ENCODE measurements at places on chromosomes 12 and 14.

DNA sequence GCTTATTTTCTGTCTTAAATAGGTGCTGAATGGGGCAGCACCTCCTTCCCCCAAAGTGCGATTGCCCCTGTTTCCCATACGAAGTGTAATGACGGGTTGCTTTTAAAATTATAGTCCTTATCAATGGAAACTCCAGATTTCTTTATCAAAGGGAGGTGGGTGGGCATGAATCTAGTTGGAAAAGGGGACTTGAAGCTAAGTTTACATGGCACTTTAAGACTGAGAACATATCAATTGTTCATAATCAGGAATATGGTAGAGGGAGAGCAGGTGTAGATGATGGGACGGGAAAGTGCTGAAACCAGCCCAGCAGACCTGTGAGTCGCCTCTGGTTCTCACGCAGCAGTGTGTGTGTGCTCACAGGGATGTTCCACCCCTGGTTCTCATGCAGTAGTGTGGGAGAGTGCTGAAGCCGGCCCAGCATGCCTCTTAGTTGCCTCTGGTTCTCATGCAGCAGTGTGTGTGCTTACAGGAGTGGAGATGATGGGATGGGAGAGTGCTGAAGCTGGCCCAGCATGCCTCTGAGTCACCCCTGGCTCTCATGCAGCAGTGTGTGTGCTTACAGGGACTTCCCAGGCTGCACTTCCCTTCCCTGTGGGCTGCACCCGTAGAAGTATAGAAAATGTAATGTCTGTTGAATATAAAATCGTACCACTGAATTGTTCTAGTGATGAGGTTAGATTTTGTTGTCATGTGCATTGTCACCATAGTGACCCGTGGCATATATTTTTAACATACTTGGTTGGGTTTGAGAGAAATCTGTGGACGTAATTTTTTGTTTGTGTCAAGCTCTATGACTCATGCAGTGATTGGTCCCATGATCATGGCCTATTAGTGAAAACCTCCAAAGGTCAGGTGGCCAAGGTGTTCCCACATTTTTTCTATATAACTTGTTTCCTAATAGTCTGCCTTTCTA, 51.6 kb downstream of the GPATCH2L start:
- DNase-seq: peak; percentile 85

DNA sequence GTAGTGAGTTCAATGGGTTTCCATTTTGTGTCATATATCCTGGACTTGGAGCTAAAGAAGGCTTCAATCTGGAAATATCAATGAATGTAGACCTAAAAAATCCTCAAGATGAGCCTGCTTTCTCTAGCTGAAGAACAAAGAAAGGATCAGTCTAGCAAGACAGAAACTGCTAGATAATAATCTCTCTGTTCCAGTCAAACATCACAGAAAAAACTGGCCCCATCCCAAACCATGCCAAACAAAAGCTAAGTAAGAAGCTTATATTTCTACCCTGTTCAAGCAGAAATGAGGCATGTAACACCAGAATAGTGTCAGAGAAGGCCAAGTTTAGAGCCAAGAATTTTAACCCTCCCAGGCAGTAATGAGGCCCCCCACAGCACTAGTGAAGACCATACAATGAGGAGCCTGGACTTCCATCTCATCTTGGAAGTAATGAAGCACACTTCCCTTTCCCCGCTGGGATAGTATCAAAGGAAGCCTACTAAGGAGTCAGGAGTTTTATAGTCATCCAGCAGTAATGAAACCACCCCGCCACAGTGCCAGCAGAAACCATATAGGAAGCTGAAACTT, 95.8 kb downstream of the NELL2 start:
- DNase-seq: no peak

DNA sequence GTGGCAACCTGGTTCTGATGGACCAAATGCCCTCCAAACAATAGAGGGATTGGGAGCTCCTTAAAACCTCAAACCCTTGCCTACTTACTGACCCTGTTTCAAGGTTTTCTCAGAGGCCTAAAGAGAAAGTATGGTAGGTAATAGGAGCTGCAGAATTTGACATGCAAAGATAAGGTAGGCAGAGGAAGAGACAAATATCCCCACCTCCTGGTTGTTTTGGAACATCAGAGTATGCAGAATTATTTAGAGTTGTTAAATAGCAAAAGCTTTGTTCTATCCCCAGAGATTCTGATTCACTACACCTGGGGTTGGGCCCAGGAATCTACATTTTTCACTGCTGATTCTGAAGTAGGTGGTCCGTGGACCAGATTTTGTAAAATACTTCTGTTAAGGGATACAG, 421.2 kb downstream of the SOX5 start:
- no peak for DNase-seq

DNA sequence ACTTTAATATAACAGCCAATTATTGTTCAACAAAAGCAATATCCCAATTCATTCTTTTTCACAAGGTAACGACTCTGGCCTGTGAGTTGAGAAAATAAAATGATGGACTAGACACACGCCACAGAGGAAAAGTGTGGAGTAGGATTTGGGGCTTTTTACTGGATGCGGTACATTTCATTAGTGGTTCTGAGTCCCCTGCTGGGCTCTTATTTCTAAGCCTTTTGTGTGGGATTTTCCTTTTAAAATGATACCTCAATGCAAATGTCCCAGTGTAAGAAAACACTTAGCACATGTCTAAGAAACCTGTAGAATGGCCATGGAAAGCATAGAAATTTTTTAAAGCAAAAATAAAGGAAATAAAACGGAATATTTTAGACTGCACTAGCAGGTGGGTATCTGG, 73.4 kb downstream of the C12orf42 start:
- DNase-seq: no peak

- DNase-seq: no peak
These were observed 921 bp upstream of the CEP83 start for GRCh38 chr12:94460616-94460959.

GRCh38 chr12:103769240-103769945, 71.6 kb downstream of the NT5DC3 start:
- DNase-seq: no peak

DNA sequence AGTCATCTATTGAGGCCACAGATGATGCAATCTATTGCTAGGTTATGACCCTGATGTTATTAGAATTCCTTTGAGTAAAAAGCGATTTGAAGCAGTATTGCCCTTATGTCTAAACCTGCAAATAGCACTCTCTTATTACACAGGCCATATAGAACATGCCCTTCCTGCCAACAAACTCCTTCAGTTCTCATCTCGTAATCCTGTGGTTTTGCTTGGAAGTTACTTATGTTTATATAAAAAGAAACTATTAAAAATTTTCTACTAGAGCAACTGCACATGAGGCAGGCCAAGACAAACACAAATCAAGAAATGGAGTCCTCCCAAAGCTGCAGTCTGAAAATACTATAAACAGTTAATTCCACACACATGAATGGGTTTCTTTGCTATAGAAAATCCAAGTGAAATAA, 1200.2 kb downstream of the LRFN5 start:
- peak; percentile 15 for DNase-seq

DNA sequence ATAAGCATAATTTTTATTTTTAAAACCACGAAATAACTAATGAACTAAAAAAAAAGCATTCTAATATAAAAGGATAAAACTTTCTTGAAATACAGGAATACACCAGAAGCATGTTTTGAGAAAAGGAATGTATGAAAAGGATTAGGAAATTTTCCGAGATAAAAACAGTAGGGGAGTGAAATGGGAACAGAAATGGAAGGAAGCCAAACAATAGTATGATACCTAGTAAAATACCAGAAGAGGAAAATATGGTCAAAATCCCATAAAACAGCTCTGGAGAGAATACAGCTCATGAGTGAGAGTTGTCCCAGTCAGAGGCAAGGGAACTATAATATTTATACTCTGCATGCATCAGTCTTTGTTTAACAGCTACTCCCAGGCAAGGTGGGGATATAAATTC, 1016.2 kb downstream of the SLC6A15 start:
- DNase-seq: no peak

GRCh38 chr12:130945786-130946492, 7.8 kb upstream of the ADGRD1 start:
- DNase-seq: no peak

- DNase-seq: no peak
These were observed 26.1 kb downstream of the DTX1 start for GRCh38 chr12:113082486-113083148.

- peak; percentile 41 for DNase-seq
These were observed 48.9 kb upstream of the POC1B start for GRCh38 chr12:89574736-89575208.

GRCh38 chr12:66514581-66514980, 164.3 kb downstream of the GRIP1 start:
- peak; percentile 1 for DNase-seq

DNA sequence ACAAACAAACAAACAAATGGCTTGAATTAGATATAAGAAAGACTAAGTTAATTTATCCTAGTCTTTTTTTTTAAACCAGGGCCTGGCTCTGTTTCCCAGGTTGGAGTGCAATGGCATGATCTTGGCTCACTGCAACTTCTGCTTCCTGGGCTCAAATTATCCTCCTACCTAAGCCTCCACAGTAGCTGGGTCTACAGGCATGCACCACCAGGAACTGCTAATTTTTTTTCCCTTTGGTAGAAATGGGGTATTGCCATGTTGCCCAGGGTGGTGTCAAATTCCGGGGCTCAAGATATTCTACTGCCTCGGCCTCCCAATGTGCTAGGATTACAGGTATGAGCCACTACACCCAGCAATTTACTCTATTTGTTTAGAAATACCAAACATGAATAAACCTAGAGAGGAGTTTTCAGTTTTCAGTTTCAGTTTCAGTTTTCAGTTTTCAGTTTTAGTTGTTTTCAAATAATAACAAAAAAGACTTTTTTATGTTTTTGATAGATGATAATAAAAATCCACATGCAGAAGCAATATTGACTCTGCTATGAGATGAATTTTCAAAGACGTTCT, 817.0 kb downstream of the FLRT2 start:
- DNase-seq: no peak

DNA sequence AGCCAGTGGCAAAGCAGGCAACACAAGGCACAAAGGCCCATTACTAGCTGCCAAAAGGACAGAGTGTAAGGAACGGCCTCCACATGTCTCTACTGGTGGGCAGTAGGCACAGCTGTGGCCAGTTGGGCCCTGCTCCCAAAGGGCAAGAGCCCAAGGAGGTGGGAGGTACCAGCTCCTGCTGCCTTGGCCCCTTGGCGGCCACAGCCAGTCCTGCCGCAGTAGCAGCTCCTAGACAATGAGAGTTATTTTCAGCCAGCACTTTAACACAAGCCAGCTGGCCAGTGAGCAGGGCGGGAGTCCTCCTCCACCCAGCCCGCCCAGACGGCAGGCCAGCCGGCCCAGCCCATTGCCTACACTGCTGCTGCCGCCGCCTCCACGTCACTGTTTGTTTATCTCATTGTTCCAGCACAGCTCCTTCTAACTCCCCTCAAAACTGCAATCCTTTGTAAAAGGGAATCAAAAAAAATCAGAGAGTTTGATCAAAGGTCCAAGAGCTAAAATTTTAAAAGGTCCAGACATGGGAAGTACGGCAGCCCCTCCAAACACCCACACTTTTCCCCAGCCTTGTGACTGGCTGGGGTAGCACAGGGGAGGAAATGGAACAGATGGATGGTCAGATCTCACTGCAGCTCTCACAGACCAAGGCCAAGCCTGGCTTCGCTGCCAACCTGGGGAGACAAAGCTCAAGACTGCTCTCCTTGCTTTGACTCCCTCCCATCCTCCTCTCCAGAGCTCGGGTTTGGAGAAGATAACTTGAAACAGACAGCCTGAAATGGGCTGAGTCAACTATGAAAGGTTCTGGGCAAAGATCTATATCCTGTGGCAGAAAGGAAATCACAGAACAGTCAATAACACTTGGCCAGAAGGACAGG, 33.5 kb downstream of the FMNL3 start:
- DNase-seq: peak; percentile 79

Measured in A172 (cell line).